ENCODE measurements at places on chromosomes 13 and 19.
A peak's percentile ranks its signal among the peaks of the same experiment; 100 is the strongest.

DNA sequence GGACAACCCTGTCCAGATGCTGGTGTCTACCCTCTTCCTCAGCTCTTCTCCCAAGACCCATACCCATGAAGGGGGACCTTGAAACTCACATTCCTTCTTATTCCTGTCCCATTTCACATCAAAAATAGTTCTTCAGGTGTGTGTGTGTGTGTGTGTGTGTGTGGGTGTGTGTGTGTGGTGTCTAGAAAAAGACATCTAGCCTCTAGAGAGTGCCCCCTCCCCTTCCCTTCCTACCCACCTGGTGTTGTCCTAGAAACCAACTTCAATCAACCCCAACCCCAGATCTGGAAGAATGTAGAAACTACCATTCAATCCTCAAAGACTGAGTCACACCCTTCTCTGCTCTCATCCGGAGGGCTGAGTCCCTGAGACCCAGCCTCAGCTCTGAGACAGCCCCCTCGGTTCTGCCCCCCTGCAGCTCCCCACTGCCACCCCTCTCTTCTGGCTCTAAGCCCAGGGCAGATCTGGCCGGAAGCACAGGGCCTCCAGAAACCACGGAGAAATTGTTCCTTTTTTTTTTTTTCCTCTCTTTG is 3.5 kb downstream of the KCNN4 start:
- no peak for DNase-seq

DNA sequence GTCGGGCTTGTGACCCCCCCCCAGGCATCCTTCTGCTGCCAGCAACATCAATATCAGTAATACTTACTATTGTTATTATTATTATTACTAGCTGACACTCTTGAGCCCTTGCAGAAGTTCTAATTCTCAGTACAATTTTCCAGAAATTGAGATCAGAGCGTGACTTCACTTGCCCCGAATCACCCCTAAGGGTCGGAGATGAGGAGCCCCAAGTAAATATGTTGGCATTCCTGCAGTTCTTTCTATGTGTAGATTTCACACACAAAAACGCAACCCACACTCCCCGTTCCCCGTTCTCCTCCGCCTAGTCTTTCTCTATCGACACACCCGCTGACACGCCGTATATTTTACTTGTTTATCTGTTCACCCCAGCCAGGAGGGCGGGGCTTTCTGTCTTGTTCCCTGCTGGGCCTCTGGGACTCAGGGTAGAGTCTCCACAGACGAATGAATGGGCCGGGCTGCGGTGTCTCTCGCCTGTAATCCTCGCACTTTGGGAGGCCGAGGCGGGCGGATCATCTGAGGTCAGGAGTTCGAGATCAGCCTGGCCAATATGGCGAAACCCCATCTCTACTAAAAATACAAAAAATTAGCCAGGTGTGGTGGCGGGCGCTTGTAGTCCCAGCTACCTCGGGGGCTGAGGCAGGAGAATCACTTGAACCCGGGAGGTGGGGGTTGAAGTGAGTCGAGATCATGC is 14.7 kb downstream of the TLE5 start:
- peak; percentile 52 for DNase-seq

DNA sequence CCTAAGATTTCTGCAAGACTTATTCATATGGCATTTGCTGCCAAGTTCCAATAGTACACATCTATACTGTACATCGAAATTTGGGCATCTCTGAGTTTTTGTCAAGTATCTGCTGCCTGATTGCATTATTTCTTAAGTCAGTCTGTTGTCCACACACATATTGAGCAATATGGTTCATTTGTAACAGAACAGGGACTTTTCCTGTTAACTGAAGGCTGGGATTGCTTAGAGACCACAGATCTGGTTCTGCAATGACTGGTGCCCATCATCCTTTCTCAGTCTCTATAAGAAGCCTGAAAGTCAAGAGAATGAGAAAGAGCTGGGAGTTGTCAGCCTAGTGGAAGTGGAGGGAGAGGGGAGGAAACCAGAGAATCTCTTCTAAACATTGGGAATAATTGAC is 22.5 kb upstream of the MYCBP2 start:
- DNase-seq: no peak

DNA sequence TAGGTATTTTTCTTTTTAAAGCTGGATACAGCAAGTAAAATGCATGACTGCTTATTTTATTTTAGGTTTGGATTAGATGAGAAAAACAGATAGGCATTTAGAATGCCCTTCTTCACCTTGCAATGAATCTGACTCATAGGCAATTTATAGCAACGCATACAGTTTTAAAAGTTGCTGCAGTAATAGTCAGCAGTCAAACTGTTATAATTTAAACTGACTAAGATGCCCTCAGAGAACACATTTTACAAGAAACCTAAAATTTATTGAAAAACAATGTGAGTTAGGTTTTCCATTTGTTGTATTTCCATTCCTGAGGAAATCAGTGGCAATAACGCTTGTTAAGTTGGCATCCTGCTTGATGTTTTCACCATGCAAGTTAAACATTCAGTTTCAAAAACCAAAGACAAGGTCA is 1128.2 kb upstream of the PCDH9 start:
- no peak for DNase-seq

DNA sequence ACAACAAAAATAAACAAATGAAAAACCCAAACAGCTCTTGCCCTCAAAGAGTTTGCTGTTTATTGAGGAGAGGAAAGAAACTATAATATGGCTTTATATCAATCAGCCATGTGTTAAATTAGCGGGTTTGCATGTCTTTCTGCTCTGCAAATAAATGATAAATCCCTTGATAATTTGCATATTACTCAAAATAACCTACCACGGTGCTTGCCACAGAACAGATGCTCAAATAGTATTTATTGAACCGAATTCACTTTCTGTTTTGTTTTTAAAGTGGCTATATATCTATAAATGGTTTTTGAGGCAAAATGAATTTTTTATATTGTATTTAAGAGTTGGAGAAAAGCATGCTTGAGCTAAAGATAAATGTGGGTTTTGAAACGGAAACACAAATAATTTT is 428.1 kb downstream of the ITGBL1 start:
- no peak for DNase-seq

Measured in activated T-helper 2 cell treated with anti-CD3 and anti-CD28 coated beads, Interferon-gamma antibody, Interleukin-2, Interleukin-4, amounts not matched to agents 10 μg/mL and 5 μg/mL and 100 μg/mL, durations not matched to agents 14 hours and 24 hours and 36 hours (primary cell).